ENCODE measurements at places on chromosomes 3 and 15.

- no peak for DNase-seq
Observed at GRCh38 chr15:71674354-71674753, 136.0 kb upstream of the NR2E3 start.

DNA sequence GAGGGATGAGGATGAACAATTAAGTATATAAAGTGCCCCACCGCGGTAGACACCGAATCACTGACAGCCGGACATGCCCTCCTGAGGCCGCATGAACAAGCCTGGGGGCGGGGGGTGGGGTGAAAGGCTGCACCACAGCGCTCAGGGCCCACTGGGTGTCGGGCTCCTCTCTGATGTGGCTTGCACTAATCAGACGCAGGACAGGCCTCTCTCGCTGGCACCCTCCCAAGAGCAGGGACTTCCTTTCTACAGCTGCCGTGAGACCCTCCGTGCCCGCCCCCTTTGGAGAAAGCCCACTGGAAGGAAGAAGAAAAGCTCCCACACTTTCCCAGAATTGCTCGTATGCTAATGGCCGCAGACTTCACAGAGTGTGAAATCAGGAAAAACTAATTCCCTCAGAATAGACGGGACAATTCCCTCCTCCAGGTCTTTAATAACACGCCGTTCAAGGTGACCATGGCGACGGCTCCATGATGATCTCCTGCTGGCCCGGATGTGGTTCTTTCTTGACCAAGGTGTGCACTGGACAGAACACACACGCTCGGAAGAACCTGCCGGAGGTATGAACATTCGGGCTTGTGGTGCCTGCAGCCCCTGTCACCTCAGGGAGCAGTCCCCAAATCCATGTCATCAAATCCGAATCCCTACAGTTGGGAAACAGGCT lies 32.0 kb downstream of the IQSEC1 start:
- no peak for DNase-seq

- DNase-seq, result peak; percentile 16
Observed at GRCh38 chr15:80982205-80982604, 7.4 kb downstream of the MESD start.

GRCh38 chr3:101249522-101249921 lies 70.9 kb downstream of the IMPG2 start:
- DNase-seq, result no peak

DNA sequence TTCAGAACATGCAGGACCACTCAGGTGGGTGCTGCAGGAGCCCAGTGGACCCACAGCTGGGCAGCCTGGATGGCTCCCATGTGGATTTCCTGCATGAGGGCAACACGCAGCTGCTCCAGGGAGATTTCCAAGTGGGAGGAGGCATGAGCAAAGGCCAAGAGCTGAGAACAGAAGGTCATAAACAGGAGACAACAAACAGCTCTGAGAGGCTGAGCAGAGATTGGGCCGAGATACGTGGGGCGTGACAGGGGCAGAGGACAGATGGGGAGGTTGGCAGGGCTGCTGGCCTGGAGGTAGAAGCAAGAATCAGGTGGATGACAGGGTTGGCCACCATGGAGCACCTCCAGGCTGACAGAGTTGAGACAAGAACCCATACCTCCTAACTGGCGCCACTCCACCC lies 2.9 kb downstream of the PHGR1 start:
- no peak for DNase-seq

GRCh38 chr15:25095179-25095578 lies 140.4 kb downstream of the SNRPN start:
- DNase-seq, result no peak
